ENCODE measurements at places on chromosomes 6 and 20.
A peak's percentile ranks its signal among the peaks of the same experiment; 100 is the strongest.

DNA sequence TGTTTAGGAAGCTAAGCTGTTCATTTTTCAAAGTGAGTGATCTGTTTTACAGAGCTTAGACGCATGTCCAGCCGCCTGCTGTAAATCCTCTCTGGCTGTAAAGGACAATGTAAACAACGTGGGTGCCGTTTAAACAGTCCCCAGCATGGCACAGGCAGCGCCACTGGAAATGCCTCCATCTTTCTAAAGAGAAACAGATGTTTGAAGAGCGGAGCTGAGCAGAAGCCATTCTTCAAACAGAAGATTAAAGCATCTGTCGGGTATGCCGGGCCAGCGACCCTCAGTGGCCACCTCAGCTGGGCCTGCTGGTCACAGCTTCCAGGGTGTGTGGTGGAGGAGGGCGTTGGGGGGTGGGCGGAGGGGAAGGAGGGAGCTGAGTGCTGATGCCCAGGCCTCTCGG is 138.6 kb downstream of the ERMARD start:
- no peak for DNase-seq

DNA sequence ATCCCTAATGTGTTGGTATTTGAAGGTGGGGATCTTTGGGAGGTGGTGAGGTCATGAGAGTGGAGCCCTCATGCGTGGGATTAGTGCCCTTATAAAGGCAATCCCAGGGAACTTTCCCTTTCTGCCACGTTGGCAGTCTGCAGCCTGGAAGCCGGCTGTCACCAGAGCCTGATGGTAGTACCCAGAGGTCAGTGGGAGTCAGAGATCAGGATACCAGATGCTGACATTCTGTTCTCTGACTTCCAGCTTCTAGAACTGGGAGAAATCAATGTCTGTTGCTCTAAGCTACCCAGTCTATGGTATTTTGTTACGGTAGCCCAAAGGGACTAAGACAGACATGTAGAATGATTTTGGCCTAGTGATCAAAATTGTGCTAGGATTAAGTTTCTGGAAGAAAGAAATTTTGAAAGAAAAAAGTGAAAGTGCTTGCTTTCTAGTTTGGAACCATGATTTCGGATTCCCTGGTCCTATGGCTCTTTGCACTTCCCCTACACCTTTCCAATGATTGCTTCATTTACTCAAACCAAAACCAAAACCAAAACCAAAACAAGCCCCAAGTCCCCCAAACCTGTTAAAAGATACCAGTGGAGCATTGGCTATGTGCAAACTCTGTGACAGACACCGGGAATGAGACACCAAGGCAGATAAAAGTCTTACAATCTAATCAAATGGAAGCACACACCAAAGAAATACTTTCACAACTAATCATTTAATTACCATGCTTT is 173.7 kb upstream of the ZNF217 start:
- DNase-seq: no peak

DNA sequence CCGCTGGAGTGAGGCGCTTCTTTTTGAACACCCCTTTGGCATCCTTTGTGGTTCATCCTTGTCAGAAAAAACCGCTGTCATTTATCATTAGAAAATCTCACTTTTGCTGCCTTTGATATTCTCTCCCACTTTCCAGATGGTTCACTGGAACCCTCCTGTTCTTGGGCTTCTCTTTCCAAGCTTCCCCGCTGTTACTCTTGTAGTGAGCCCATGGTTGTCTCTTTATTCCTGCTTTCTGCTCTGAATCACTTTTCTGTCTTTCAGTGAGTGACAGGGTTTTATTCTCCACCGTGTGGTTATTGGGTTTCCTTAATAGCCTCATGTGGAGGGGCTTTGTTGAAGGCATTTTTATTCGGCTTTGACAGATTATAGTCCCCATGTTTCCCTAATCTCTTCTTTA is 117.0 kb downstream of the FARS2 start:
- DNase-seq: no peak

DNA sequence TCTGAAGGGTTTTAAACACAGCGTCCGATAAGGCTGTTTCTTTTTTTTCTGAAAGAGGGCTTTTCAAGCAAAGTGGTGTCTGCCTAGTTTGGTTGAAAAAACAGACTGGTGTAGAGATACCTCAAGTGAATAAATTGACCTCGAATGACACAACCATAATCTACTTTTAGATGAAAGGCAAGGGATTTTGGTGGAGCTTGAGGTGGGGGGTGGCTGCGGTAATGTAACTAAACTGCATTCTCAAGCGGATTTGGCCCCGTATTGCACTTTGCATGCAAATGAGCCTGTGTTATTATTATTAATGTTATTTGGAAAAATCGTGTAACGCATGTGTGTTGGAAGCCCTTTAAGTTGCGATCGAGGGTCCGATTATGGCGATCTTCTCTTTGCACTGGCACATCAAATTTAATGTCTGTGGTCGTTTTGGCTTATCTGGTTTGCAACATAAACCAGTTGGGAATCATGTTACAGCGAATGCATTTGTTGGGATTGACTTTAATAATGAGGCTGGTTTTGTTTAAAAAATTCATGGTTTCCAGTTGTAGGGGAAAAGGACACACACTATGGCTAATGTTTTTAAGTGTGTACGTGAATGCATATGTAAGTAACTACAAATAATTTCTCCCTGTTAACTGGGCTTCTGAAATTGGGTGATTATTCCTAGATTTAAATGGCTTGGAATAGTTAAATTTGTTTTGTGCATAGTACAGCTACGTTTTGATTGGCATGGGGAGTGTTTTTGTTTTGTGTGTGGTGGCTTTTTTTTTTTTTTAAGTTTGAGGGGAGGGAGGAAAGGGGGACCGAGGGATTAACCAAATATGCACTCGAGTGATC is 1.0 kb downstream of the JARID2 start:
- DNase-seq: no peak

- no peak for DNase-seq
Measured at GRCh38 chr6:113121571-113121970, 735.6 kb upstream of the MARCKS start.

- no peak for DNase-seq
Measured at GRCh38 chr6:11353921-11354389, 121.5 kb upstream of the NEDD9 start.

GRCh38 chr6:137145421-137145820 is 28.0 kb downstream of the IL22RA2 start:
- no peak for DNase-seq

DNA sequence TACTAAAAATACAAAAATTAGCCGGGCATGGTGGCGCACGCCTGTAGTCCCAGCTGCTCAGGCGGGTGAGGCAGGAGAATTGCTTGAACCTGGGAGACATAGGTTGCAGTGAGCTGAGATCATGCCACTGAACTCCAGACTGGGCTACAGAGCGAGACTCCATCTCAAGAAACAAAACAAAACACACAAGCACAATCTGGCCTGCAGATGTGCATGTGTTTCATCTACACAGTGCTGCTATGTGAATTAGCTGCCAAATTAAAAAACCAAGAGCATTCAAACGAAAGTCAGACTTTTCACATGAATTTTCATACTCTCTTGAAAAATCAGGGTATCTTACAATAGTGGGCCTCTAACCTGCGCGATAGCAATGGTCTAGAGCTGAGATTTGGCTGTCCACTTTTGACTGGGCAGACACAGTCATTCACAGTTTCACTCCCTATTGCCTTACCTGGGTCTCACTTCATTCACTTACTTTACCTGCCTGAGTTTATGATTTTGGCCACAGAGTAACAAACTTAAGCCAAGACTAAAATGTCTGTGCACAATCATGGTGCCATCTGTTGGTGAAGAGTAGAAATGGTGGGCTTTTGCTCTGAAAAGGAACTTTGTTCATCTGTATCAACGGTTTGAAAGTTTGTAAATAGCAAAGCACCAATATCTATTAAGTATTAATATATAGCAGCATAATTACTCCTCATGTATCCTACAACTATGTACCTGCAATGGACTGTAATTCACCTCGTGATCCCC is 138.5 kb upstream of the UST start:
- DNase-seq: no peak

GRCh38 chr6:12200015-12200564 is 90.1 kb upstream of the EDN1 start:
- DNase-seq: no peak

- DNase-seq: no peak
Measured at GRCh38 chr6:147560670-147561069, 52.2 kb downstream of the SAMD5 start.

GRCh38 chr6:42138630-42139619 is 3.5 kb downstream of the C6orf132 start:
- no peak for DNase-seq

- no peak for DNase-seq
Measured at GRCh38 chr6:150116200-150116800, 26.5 kb upstream of the PPP1R14C start.

DNA sequence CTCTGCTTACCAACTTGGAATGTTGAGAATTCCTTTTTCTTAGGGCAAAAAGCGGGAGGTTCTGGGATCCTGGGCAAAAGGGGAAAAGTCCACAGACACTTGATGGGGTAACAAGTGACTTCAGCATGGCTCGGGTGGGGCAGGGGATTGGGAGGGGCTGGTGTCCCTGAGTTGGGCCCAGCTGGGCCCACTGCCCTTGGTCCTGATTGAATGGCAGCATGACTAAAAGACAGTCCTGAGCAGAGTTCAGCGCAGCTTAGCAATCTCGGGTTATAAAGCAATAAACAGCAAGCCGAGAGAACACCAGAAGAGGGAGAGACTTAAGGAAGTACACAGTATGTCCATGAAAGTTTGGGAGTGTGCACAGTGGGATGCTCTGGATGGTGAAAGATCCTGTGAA is 5.6 kb downstream of the PPP2R5D start:
- DNase-seq: no peak

DNA sequence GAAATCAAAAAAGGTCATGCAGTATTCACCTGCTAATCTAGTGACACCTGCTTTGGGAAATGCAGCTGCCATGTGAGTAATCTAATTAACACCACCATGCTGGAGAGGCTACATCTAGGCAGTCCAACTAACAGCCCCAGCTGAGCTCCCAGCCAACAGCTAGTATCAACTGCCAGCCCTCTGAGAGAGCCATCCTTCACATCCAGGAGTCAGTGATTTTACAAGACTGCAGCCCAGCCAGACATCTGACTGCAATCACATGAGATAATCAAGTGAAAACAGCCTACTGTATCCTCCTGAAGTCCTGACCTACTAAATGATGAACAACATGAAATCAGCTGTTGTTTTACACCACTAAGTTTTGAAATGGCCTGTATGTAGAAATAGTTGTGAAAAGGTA is 298.4 kb downstream of the TRDN start:
- no peak for DNase-seq

DNA sequence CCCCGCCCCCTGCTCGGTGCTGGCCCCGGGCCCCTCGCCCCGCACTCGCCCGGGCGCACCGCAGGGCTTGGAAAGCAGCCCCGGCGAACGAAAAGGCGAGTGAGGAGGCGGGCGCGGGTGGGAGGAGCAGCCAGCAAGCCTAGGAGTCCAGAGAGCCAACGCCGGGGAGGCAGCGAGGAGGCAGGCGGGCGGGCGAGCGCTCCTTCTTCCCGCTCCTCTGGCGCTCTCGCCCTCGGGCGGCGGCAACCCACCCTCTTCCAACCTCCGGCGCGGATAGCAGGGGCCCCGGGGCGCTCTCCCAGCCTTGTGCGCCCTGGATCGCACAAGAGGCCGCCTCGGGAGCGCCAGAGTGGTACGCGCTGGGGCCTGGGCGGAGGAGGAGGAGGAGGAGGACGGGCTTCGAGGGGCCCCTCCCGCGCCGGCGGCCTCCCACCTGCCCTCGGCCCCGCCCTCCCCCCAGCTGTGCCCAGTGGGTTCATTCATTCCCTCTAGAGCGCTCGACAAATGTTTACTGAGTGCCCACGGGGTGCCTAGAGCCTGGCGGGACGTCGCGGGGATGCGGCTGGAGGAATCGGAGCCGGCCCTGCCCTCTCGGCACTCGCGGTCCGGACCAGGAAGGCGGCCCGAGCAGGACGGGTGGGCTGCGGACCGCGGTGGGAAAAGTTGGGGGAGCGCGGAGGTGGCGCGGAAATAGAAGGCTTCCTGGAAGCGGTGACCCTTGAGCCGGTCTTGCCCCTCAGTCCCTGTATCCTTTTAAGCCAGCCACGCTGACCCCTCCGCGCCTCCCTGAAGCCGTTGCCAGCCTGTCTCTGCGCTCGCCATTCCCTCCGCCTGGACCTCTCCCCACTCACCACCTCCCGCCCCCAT is at the start of gene BMP7:
TSS of gene BMP7 (minus strand) at position 351 of the 867 bp plus-strand sequence. CDS start 519 bp downstream, outside the sequence.
- no peak for DNase-seq

DNA sequence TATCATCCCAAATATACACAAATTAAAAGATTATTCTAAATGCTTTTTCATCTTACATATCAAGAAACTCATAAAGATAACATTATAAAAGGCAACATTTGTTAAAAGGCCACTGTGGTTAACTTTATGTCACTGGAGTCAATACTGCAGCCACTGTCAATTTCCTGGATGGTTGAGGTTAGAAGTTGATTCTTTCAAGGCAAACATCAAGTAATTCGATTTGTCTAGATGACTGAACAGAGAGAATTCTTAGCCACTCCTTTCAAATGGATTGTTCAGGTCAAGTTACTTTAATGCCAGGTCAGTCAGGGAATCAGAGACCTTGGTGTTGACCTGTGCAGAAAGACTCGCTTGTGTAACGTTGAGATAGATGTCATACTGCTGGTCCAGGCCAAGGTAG is 44.4 kb upstream of the SIM1 start:
- DNase-seq: no peak

DNA sequence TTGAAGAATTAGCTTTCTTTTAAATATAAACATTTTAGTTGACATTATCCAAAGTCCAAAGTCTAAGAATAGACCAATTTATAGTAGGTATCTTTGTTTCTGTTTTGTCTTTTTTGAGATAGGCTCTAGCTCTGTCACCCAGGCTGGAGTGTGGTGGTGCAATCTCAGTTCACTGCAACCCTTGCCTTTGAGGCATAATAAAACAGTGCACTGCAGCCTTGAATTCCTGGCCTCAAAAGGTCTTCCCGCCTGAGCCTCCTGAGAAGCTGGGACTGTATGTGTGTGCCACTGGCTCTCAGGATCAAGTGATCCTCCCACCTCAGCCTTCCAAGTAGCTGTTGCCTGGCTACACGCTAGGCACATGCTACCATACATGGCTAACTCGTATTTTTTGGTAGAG is 135.4 kb downstream of the REV3L start:
- no peak for DNase-seq

GRCh38 chr20:8647961-8648441 is 420.9 kb upstream of the PLCB4 start:
- no peak for DNase-seq

- peak; percentile 5 for DNase-seq
Measured at GRCh38 chr6:158783167-158783450, 36.1 kb downstream of the EZR start.

GRCh38 chr6:148700741-148701311 is 46.0 kb upstream of the UST start:
- no peak for DNase-seq

- DNase-seq: no peak
Measured at GRCh38 chr6:39441301-39441700, 118.8 kb upstream of the KCNK16 start.

- no peak for DNase-seq
Measured at GRCh38 chr6:1797801-1798200, 188.1 kb downstream of the FOXC1 start.

DNA sequence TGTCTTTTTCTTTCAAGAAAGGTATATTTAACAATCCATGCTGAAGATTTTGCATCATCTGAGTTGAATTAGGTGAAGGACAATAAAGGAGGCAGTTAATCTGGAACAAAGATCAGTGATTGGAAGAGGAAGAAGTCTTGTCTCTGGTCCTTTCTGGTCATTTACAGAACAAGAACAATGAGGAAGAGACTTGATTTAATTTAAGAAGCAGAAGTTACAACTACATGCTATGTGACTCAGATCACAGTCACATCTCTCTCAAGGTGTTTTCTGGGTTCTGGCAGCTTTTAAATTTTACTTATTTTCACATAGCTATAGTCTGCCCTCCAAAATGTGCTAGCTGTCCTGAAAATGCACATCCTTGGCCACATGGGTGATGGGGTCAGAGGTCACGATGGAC is 53.5 kb upstream of the DEK start:
- DNase-seq: no peak

Data from omental fat pad (tissue), 4 donors.